ENCODE measurements at places on chromosomes 1 and 21. TPM values are rescaled to one million over a fixed set of nuclear protein-coding genes. Genes with fewer than 3 reads are reported as not detected.
A peak's percentile ranks its signal among the peaks of the same experiment; 100 is the strongest.

DNA sequence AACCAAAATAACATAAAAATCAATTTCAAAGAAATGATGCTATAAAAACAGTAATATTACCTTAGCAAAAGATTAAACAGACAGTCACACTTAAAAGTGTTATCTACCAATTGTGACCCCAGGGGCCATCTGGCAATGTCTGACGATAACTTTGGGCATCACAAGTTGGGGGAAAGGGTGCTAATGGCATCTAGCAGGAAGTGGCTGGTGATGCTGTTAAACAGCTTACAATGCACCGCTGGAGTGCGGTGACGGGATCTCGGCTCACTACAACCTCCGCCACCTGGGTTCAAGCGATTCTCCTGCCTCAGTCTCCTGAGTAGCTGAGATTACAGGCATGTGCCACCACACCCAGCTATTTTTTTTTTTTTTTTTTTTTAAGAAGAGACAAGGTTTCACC lies 27.6 kb downstream of the NUP133 start:
- no peak overlapping the region for H3K4me3 ChIP-seq
- no peak for DNase-seq
- no peaks in the 10 kb centered on the region for H3K27me3 ChIP-seq
- H3K36me3 ChIP-seq = peaks cover 45% of the 10 kb centered on the region

GRCh38 chr1:188022661-188023060 lies 1193.9 kb downstream of the PLA2G4A start:
- H3K36me3 ChIP-seq = no peaks in the 10 kb centered on the region
- H3K27ac ChIP-seq = no peak overlapping the region
- peaks cover 20% of the 10 kb centered on the region for H3K4me1 ChIP-seq
- no peak overlapping the region for H3K4me3 ChIP-seq
- no peak for DNase-seq

GRCh38 chr1:101136739-101137138 lies 100.1 kb upstream of the S1PR1 start:
- H3K27ac ChIP-seq = no peak overlapping the region
- H3K36me3 ChIP-seq = no peaks in the 10 kb centered on the region
- DNase-seq = no peak
- no peak overlapping the region for H3K4me3 ChIP-seq
- peaks cover 18% of the 10 kb centered on the region for H3K4me1 ChIP-seq
- H3K27me3 ChIP-seq = peaks cover 17% of the 10 kb centered on the region

GRCh38 chr1:234726359-234726943 lies 116.5 kb upstream of the IRF2BP2 start:
- peaks cover 77% of the 10 kb centered on the region for H3K4me1 ChIP-seq
- peak overlapping the region; percentile 100 for H3K27ac ChIP-seq
- no peaks in the 10 kb centered on the region for H3K27me3 ChIP-seq
- no peaks in the 10 kb centered on the region for H3K36me3 ChIP-seq
- H3K4me3 ChIP-seq = no peak overlapping the region

DNA sequence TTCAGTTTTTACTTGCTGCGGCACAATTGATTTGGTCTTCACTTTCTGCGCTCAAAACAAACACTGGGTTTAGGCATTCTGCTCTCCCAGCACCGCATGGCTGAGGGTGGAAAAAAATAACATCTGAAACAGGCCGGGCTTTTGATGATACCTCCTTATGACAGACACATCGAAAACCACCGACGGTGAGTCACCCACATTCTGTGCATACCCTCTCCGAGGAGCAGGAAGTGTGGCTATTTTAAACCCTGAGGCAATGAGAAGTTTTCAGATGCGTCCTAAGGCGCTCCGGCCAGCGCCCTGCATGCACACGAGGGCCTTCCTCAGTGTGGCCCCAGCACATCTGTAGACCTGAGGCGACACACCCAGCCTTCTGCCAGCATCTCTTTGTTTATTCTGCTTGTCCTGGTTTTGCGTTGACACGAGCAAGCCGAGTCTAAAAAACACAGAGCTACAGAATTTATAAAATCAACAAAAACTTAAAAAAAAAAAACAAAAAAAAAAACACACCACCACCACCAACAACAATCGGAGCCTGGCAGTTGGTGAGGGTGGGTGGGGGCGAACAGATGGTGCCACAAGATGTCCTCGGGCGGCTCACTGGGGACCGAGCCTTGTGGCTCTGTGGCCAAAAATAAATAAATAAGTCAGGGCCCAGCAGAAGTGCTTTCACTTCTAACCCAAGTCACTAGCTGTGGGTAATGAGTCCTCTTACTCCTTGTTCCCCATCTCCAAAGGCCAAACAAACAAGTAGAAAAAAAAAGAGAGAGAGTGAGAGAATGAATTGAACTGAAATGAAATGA lies 162.6 kb upstream of the IRF2BP2 start:
- peaks cover 36% of the 10 kb centered on the region for H3K4me1 ChIP-seq
- peak; percentile 94 for DNase-seq
- peak overlapping the region; percentile 26 for H3K4me3 ChIP-seq
- H3K36me3 ChIP-seq = no peaks in the 10 kb centered on the region
- H3K27me3 ChIP-seq = no peaks in the 10 kb centered on the region

DNA sequence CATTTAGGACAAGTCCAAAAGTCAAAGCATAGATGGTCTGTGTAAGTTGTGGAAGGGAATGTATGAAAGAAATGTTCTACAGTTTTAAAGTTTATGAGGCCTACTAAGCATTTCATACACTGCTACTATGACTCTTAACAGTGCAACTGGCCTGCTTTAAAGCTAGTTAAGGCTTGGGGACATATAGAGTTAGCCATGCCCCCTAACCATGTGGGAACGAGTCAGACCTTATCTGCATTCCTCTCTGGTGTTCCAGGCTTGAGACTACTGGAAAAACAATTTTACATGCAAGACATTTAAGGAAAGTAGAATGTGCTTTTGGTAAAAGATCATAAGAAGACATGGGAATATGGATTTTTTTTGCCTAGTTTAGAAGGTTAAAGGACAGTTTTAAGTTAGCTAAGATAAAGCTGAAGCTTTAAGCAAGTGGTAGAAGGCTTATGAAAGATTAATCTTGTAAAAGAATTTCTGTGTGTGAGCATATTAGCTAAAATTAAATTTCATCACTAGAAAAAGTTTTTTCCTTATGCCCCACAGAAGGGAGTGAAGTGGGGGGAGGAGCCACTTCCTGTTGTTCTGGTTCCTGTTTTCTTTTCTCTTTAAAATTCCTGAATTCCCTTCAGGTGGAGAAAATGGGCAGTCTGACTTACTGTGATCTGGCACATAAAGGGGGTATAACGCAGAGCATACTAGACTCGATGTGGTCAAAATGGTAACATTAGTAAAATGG lies 8.9 kb upstream of the CD48 start:
- no peak overlapping the region for H3K27ac ChIP-seq
- DNase-seq = no peak
- no peak overlapping the region for H3K4me3 ChIP-seq
- no peaks in the 10 kb centered on the region for H3K36me3 ChIP-seq

GRCh38 chr1:48767975-48768510 lies 8.6 kb downstream of the BEND5 start:
- no peak overlapping the region for H3K27ac ChIP-seq
- H3K4me3 ChIP-seq = no peak overlapping the region
- H3K4me1 ChIP-seq = no peaks in the 10 kb centered on the region
- DNase-seq = no peak

DNA sequence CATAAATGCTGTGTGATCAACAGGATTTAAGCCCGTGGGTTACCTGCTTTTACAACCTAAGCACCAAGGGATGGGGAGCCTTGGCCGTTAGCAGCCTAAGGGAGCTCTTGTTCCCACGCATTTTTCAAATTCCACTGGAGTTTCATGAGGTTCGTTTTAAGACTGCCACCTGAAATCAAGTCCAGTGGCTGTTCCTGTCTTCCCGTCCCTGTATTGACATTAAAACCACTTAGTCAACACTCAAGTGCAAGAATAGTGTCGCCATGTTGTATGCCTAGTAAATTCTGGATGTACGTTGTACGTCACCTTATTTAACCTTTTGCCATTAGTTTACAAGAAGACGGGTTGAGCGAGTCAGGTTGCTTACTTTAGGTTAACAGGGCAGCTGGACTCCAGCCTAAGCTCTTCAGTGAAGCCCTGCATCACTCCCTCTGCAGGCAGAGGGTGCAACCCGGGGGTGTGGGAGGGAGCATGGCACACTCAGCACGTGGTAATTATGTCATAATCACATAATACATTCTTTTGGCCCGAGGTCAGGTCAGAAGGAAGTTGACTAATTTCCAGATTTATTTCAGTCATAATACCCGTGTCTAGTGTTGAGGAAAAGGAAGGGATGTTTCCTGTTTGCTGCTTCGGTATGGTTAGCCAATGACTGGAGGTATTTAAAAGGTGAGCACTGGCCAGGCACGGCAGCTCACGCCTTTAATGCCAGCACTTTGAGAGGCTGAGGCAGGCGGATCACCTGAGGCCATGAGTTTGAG lies 42.5 kb downstream of the CNST start:
- H3K36me3 ChIP-seq = no peaks in the 10 kb centered on the region
- no peak overlapping the region for H3K4me3 ChIP-seq
- H3K27ac ChIP-seq = peak overlapping the region; percentile 88

DNA sequence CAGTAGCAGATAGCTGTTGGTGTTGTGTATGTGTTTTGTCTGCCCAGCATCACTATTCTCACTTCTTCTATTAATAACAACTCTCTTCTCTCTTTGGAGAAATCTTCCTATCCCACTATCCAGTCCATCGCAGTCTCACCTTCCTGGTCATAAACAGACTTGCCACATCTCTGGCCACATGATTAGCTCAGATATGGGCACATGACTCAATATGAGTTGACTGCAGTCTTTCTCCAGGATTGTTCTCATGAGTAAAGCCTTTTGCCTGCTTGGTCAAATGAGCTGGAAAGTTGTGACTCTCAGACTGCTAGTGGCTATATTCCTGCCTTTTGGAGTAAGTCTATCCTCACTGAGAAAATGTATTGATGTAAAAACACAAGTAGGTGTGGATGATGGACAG lies 32.9 kb upstream of the TADA1 start:
- no peak overlapping the region for H3K4me3 ChIP-seq
- DNase-seq = no peak
- H3K27me3 ChIP-seq = peaks cover 51% of the 10 kb centered on the region
- peaks cover 2% of the 10 kb centered on the region for H3K4me1 ChIP-seq
- no peaks in the 10 kb centered on the region for H3K36me3 ChIP-seq
- no peak overlapping the region for H3K27ac ChIP-seq

Gene PAPPA2
- not detected for total RNA-seq

Gene PGM1
- total RNA-seq = 34.9 TPM

Gene DDAH1
- total RNA-seq = 40.8 TPM

Gene IGSF3
- 51.7 TPM for total RNA-seq
